ENCODE measurements at places on chromosomes 2 and 18.

DNA sequence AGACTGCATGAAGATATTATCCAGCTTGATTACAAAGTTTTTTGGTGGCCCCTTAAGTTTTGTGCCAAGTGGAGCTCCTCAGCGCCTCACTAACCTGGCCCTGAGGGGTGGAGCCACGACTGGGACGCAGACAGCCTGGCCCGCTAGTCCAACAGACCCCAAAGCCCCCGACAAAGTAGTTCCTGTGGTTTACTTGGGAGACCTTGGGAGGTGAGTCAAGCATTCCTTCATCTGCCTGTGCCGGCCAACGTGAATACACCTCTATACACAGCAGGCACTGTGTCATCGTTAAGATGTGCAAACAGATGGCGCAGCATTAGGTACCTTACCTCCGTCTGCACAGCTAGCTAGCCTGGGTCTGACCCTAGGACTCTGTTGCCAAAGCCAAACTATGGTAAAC, 55.0 kb upstream of the LAMA1 start:
- no peak for DNase-seq

DNA sequence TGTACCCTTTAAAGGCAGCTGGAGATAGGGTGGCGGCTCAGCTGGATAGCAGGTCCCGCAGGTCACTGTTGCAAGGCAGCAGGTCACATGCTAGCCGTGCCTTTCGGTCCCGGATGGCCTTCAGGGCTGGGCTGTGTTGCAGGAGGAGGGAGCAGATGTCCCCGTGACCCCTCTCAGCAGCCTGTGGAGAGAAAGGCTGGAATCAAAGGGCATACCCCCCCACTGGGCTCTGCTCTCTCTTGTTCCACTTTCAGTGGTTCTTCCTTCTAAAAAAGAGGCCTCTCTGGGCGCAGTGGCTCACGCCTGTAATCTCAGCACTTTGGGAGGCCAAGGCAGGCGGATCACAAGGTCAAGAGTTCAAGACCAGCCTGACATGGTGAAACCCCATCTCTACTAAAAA, 4.4 kb upstream of the ANKRD23 start:
- no peak for DNase-seq

- DNase-seq: peak; percentile 70
These were observed 102.0 kb upstream of the PPP1CB start for GRCh38 chr2:28649481-28650265.

GRCh38 chr2:160501370-160501769, 7.8 kb upstream of the RBMS1 start:
- no peak for DNase-seq

DNA sequence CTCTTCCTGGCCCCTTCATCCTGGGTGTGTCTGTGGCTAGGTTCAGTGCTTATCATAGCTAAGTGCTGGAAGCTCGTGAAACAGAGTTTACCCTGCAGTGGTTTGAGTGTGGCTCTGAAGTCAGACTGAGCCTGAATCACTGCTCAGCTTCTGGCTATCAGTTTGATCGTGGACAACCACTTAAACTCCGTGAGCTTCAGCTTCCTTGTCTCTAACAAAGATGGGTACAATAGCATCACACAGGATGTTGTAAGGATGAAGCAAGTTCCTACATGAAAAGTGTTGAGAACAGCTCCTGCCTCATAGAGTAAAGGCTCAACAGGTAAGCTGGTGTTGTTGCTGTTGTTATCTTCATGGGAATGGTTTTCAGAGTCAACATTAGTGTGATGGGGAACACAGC, 210.3 kb downstream of the CLIP4 start:
- no peak for DNase-seq

GRCh38 chr18:45488645-45489044, 126.6 kb upstream of the SLC14A2 start:
- DNase-seq: no peak

DNA sequence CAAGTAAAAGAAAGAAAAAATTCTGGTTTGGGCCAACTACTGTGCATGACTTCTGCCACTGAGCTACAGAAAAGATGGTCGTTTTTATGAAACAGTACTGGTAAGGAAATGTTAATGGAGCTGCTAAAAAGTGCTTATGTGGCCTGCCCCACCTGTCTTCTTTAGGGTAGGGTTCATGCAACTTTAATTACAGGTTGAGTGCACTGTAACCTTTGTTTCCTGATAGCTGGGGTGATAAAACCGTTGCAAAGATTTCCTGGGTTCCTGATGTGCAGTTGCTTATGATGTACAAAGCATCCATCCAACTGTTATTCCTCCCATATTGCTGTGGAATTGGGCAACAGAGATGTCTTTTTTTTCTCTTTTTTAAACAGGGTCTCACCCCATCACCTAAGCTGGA, 34.3 kb upstream of the PUM2 start:
- DNase-seq: no peak

DNA sequence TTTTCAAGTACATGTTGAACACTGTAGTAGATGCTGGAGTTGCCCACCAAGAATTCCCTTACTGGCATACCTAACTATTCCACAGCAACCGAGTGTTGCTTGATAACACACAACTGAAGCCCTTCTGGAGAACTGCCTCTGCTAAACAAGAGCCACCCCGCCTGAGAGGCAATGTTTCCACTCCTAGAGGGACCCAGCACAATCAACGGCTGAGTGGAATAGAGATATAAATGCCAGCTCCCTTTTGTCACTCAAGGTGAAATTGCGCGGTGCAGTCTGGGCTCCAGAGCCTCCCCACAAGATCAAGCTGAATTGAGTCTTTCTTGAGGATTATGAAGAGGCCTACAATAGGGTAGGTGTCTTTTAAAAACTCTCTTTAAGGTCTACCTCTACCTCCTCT, 49.1 kb upstream of the SCN9A start:
- no peak for DNase-seq

GRCh38 chr2:112807233-112807807, 23.0 kb upstream of the IL1A start:
- no peak for DNase-seq

DNA sequence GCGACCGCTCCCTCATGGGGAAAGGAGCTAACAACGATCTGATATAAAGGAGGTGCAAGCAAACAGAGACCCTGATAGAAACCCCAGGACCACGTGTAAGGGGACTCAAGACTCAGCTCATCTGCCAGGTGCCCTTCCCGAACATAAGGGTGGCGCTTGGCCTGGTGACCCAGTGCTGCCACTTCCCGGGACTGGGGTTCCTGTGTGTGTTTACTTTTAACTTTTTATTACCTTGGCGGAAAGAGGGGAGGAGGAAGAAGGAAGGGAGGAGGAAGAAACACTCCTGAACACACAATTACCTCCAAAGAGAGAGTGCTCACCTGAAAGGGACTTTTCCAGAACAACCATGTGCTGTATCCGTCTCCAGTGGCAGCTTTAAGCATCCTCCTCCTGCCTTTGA, 56.5 kb upstream of the EDAR start:
- no peak for DNase-seq

- DNase-seq: no peak
These were observed 99.5 kb downstream of the DTNA start for GRCh38 chr18:34809451-34810072.

Measured in stimulated activated CD4-positive, alpha-beta T cell treated with anti-CD3 and anti-CD28 coated beads, Interleukin-1b, Interleukin-23, amount 100 ng/mL, for 48 hours (primary cell).